ENCODE measurements at places on chromosomes 12 and 14.

DNA sequence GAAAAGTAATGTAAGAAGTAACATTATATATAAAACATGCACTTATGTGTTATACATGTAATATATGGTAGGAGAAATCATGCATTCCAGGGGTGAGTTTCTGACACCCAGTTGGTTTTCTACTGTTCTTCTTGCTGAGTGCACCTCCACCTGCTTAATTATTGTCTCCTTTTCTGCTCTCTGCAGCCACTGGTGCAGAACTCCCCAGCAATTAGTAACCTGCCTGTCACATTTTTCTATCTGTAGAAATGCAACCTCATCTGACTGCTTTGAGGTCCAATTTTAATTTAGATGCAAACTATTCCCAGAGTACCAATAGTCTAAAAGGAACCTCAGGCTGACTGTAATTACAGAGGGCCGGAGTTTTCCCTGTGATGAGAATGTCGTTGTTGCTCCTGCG is 842.1 kb downstream of the AACS start:
- DNase-seq: no peak

- DNase-seq: no peak
Measured at GRCh38 chr12:124524231-124524925, 43.0 kb downstream of the NCOR2 start.

- DNase-seq: no peak
Measured at GRCh38 chr14:35855876-35856481, 29.8 kb downstream of the BRMS1L start.

GRCh38 chr12:104457746-104458693 is 1.3 kb downstream of the CHST11 start:
- DNase-seq: no peak

GRCh38 chr14:21069388-21070082 is 569 bp upstream of the ARHGEF40 start:
- no peak for DNase-seq

- DNase-seq: no peak
Measured at GRCh38 chr12:117144599-117144998, 45.4 kb upstream of the TESC start.

- DNase-seq: no peak
Measured at GRCh38 chr12:45907955-45908354, 82.4 kb downstream of the SCAF11 start.

GRCh38 chr12:51441583-51441982 is 17.0 kb downstream of the SLC4A8 start:
- no peak for DNase-seq

DNA sequence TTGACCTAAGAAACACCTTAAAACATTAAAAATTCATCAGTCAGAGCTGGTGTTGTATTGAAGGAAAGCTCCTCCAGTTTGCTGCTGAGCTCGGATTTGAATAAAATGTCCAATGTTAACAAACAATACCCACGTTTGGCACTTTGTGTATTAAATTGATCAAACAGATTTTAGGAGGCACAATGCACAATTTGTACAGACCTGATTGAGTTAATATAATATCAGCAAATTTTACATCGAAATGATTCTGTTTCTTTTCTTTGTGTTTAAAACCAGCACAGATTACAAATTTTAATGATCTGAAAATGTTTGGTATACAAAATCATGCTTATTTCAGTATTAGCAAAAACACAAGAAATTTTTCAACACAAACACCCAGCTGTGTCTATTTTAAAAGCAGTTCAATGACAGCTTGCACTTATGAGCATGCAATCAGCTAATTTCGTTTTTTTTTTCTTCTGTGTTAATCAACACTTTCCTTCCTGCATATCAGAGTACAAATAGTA is 2.8 kb upstream of the FOXG1 start:
- DNase-seq: no peak

DNA sequence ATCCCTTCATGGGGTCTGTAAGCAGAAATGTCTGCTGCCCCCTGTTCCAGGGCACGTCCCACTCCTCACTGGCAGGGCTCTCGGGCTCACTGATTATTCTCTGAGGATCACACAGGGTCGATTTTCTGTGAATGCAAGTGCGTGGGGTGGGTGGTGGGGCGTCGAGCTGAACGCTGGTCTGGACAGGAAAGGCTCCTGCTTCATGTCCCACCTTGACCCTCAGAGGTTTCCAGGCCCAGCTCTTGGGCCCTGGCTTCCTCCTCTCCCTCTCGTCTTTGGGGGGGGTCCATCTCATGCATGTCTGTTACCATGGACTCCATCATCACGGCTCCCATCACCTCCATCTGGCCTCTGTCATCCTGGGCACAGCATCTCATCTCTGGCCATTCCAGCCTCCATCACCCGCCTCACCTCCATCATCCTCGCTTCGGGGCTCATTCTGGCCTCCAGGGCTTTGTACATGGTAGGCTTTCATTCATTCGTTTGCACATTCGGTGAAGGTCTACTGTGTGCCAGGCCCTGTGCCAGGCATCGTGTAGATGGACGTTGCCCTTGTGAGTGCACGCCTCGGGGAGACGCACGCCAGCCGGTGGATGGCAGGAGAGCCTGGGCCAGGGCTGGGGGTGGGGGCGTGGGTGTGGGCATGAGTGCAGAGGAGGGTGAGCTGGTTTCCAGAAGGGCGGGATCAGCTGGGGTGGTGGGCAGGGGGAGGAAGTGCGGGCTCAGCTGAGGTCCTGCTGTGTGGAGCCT is 34.7 kb downstream of the RTL1 start:
- DNase-seq: no peak

GRCh38 chr14:90850487-90850886 is 34.3 kb upstream of the TTC7B start:
- no peak for DNase-seq
